ENCODE measurements at places on chromosomes 11 and 22. TPM values are rescaled to one million over a fixed set of nuclear protein-coding genes. Genes with fewer than 3 reads are reported as not detected.

OR52B2 gene
- total RNA-seq = not detected

HEPN1 gene
- total RNA-seq = not detected

MB gene
- total RNA-seq = 0.30 TPM

MMP27 gene
- total RNA-seq = not detected

ELMOD1 gene
- not detected for total RNA-seq

DDT gene
- 133 TPM for total RNA-seq

OR5L2 gene
- not detected for total RNA-seq

FAM89B gene
- 40.0 TPM for total RNA-seq

PATE2 gene
- not detected for total RNA-seq

MAJIN gene
- total RNA-seq = not detected

AHNAK gene
- 141 TPM for total RNA-seq

RFPL3 gene
- total RNA-seq = not detected

RCOR2 gene
- total RNA-seq = 1.1 TPM

APBB1 gene
- 16.5 TPM for total RNA-seq

TCN2 gene
- total RNA-seq = 6.2 TPM

EIF3F gene
- total RNA-seq = 321 TPM

OR6A2 gene
- total RNA-seq = not detected

FOLR3 gene
- 0.17 TPM for total RNA-seq

MMP7 gene
- 1.2 TPM for total RNA-seq

CEP126 gene
- 0.86 TPM for total RNA-seq

NXPE2 gene
- total RNA-seq = not detected

OR8D4 gene
- total RNA-seq = not detected

EXPH5 gene
- 2.7 TPM for total RNA-seq

SAA2 gene
- total RNA-seq = 0.47 TPM

ATG2A gene
- 16.0 TPM for total RNA-seq

HORMAD2 gene
- total RNA-seq = not detected

TTC9C gene
- 70.6 TPM for total RNA-seq

USP2 gene
- total RNA-seq = 0.81 TPM

LRRC75B gene
- 0.47 TPM for total RNA-seq

OR4D5 gene
- total RNA-seq = not detected

OTOG gene
- not detected for total RNA-seq

IGLL5 gene
- total RNA-seq = not detected

C11orf97 gene
- total RNA-seq = not detected

OR2AT4 gene
- not detected for total RNA-seq

MRGPRE gene
- total RNA-seq = not detected

MTMR2 gene
- total RNA-seq = 34.4 TPM

SHISAL1 gene
- total RNA-seq = 0.07 TPM

DGCR6 gene
- total RNA-seq = 0.81 TPM

STIP1 gene
- total RNA-seq = 310 TPM

GRK3 gene
- total RNA-seq = 4.6 TPM

KRTAP5-11 gene
- not detected for total RNA-seq

UPK2 gene
- total RNA-seq = not detected

ZNRF3 gene
- 2.5 TPM for total RNA-seq

PDHX gene
- total RNA-seq = 81.7 TPM
